ENCODE measurements at places on chromosomes 4 and X. TPM values are rescaled to one million over a fixed set of nuclear protein-coding genes. Genes with fewer than 3 reads are reported as not detected.

SPANXA2 gene
- total RNA-seq, result not detected

CETN2 gene
- total RNA-seq, result 40.9 TPM

DNA sequence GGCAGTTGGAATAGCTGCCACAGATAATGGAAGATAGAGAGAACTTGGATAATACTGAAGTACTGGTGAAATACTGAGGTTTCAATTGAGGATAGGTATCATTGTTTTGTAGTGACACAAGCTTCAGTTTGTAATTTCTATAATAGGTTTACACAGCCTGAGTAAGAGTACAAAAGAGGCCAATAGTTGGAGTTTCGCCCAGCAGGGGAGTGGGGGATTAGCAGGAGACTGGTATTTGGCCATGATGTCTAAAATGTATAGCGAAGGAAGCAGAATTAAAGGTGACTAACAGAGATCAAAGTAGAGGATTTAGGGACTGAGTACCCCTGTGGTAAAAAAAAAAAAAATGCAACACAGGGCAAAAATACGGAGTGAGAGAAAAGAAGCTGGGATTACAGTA lies 129.5 kb downstream of the KCTD8 start:
- no peaks in the 10 kb centered on the region for H3K27me3 ChIP-seq
- no peak for DNase-seq
- H3K27ac ChIP-seq, result no peak overlapping the region
- no peaks in the 10 kb centered on the region for H3K4me1 ChIP-seq
- no peak overlapping the region for H3K4me3 ChIP-seq
- H3K36me3 ChIP-seq, result no peaks in the 10 kb centered on the region

GRCh38 chrX:129719268-129719667 lies 19.5 kb upstream of the XPNPEP2 start:
- peak; percentile 69 for DNase-seq
- no peak overlapping the region for H3K4me3 ChIP-seq
- H3K27me3 ChIP-seq, result no peaks in the 10 kb centered on the region

DCAF8L2 gene
- total RNA-seq, result not detected

GRCh38 chrX:18558799-18559198 lies 113.1 kb downstream of the RS1 start:
- H3K4me3 ChIP-seq, result no peak overlapping the region
- H3K4me1 ChIP-seq, result no peaks in the 10 kb centered on the region
- no peaks in the 10 kb centered on the region for H3K27me3 ChIP-seq
- H3K36me3 ChIP-seq, result no peaks in the 10 kb centered on the region
